ENCODE measurements at places on chromosomes 12 and 14.

- DNase-seq = no peak
Observed at GRCh38 chr14:104331871-104332605, 193.7 kb downstream of the KIF26A start.

DNA sequence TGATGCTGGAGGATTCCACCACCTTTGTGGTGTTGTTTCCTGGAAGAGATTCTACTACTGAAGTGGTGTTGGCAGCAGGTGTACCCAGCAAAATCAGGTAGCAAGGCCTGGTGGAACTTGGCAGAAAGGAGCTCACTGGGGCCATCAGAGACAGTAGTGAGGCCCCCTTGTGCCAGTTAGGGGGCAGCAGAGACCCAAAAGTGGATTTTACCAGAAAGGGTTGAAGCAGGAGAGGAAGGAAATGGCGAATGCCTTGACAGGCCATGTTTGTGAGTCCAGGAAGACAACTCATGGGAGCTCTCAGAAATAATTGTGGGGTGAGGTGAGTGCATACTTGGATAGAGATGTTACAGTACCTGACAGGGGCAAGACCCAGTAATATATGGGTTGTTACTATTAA lies 137.7 kb upstream of the FGD4 start:
- DNase-seq = no peak

DNA sequence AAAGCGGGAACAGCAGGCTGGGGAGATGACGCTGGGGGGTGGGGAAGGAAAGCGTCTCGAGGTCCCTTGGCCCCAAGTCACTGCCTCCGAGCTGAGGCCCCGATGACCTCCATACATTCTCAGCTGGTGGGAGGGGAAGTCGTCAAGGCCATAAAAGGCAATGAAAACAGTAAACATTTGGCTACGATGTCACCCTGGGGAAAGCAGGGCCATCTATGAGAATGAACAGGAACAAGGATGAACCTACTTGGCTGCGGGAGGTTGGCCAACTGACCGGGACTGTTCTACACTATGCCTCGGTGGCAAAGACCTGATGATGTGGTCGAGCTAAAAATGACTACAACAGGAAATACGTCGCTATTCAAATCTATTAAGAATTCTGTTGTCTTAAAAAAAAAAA lies 19.5 kb downstream of the PRKAB1 start:
- no peak for DNase-seq

- DNase-seq = no peak
Observed at GRCh38 chr12:105164068-105164467, 56.5 kb downstream of the WASHC4 start.

All from AG09319 (cell line).